ENCODE measurements at places on chromosomes 6 and 20.
A peak's percentile ranks its signal among the peaks of the same experiment; 100 is the strongest.

DNA sequence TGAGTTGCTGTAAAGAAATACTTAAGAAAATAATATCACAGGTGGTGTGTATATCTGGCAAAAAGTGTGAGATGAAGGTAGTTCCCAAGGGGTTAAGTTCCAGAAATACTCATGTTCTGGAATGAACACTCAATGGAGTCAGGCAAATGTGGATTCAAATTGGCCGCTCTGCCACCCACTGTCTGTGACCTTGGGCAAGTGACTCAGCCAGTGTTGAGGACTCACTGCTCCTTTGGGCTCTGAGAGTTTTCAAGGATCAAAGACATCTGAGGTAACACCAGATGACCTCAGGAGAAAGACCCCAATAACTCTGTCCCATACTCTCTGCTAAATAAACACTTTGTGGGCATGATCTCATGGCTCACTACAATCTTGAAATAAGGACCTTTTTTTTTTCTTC lies 59.2 kb upstream of the EYA2 start:
- DNase-seq, result no peak

GRCh38 chr20:31767805-31768204 lies 28.7 kb downstream of the TPX2 start:
- DNase-seq, result no peak

- no peak for DNase-seq
Observed at GRCh38 chr6:148074738-148075137, 267.9 kb upstream of the SASH1 start.

GRCh38 chr6:15763837-15764236 lies 101.0 kb upstream of the DTNBP1 start:
- DNase-seq, result no peak

DNA sequence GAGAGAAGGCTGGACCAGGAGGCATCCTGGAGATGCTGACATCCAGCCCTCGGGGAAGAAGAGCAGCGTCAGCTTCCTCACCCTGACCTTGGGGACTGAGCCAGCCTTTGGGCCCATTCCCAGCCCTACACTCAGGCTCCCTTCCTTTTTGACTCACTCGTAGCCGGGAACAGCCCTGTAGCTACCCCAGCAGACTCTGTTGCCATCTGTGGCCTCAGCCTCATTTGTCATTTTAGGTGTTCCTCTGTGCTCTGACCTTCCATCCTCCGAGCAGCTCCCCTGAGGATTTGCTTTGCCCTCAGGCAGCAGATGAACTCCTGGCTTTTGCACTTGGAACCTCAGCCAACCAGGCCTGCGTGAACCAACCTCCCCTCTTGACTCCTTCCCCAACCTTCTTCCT lies 67.5 kb downstream of the ELOVL2 start:
- DNase-seq, result no peak

DNA sequence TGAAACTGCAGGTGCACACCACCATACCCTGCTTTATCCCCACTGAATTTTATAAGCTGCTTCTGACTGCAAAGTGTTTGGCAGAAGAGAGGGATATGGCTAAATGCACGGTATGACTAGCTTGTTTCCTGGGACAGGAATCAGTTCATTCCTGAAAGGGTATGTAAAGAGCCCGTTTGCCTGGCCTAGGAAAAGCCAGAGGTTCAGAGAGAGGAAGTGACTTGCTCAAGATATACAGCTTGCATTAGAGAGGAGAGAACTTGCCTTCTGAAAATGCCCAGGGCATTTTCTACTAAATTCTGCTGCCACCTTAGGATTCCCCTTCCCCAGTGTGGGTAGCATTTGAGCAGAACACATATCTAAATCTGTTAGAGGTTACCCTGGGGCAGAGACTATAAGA lies 683 bp upstream of the GCNT2 start:
- DNase-seq, result peak; percentile 35

DNA sequence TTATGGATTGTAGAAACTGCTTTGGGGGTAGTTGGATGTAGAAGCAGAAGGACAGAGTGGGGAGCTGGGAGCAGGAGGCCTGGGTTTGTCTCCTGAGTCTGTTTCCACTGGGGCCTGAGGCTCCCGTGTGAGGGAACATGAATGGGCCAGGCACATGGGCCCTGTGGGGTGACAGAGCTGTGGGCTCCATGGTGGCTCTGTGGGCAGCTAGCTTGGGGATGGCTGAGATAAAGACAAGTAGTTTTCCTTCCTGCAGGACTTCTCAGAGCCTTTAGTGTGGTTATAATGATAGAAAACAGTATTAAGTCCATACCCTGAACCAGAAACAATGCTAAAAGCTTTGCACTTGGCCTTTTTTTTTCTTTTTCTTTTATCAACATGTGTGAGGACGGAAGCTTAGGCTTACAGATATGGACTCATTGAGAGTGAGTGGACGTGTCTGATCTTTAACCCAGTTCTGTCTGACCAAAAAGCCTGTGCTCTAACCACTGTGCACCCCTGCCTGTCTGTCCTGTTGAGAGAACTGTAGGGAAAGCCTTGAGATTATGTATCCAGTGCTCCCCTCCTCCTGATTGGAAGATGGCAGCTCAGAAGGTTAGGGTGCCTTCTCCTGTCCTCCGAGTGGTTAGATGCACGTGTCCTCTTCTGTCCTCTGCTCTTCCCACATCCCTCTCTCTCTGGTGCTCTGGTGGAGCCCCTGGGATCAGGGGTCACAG lies 98.3 kb downstream of the CDH26 start:
- no peak for DNase-seq
